ENCODE measurements at places on chromosomes 2 and 18. TPM values are rescaled to one million over a fixed set of nuclear protein-coding genes. Genes with fewer than 3 reads are reported as not detected.
A peak's percentile ranks its signal among the peaks of the same experiment; 100 is the strongest.

DNA sequence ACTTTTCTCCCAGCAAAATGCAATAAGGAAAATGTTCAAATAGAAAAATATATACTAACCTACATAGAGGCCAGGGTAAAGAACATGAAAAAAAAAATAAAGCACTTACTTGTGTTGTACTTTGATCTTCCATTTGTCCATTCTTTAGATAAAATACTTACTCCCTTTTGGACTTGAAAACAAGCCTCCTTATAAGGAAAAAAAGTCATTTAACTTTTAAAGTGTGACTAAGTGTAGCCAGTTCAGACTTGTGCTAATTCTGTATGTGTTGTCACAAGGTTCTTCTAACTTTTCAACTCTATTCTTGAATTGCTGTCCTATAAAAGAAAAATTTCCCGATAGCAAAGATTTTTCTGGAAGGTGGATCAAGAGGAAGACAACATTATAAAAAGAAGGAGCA lies 23.2 kb downstream of the SLC40A1 start:
- DNase-seq: no peak

DNA sequence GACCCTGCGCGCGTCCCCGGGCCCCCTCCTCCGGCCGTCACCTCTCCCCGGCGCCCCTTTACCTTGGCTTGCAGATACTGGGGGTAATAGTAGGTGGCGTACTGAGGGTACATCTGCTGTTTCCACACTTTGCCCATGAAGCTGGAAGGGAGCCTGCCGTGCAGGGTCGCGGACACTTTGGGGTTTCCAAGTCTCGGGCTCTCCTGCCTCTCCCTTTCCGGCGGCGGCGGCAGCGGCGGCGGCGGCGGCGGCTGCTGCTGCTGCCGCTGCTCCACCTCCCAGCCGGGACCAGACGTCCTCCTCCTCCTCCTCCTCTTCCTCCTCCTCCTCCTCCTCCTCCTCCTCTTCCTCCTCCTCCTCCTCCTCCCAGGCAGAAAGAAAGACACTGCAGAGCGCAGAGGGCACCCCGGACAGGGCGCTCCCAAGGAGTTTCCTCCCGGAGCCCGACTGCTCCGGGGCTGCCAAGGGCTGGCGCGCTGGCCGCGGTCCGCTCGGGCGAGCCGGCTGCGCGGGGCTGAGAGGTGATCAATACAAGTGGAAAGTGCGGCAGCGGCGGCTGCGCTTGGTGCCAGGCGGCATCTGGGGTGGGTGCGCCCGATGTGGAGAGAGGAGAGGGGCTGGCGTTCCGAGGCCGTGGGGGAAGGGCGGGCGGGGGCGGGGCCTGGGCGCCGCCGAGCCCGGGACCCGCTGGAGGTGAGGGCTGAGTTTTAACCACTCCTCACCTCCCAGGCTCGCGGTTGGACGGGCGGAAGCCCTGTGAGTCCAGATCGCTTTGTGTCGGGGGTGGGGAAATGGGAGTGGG lies at the start of gene RBMS1:
TSS of gene RBMS1 (minus strand) at position 581 of the 802 bp plus-strand sequence. CDS start at position 137, 444 bp downstream.
- DNase-seq: peak; percentile 67

PRKD3 gene
- total RNA-seq: 78.9 TPM

DNA sequence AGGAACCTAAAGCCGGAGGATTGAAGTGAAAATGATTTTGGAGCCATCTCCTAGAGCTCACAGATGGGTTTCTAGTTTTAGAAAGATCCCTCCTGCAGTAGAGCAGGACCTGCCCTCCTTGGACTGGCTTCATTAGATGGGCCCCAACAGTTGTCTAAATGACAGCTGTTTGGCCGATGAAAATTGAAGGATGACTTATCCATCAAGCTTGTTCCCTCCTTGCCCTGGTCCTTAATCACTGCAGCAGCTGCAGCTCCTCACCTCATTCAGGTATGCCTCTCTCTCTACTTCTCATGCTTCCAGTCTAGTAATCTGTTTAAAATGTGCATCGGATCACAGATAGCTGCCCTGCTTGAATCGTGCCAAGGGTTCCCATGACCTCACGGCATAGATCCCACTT lies 677.6 kb downstream of the BCL11A start:
- DNase-seq: no peak

GRCh38 chr2:71721362-71721665 lies 268.0 kb downstream of the DYSF start:
- DNase-seq: no peak

DNA sequence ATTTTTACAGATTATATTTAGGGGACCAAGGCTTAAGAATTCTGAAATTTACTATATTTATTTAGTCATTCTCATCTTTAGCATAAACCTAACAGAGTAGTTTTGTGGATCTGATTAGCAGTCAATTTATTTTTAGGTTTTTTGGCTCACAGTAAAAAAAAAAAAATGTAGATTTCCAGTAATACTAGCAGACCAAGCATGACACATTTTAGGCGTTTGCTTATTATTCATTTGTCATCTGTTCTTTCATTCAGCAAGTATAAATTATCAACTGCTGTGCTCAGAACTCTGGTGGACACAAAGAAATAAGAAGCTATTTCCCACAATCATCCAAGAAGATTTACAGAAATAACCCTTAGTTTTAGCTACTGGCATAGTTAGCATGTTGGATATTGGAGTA lies 20.6 kb downstream of the PDE1A start:
- no peak for DNase-seq

MAP4K4 gene
- 83.1 TPM for total RNA-seq

GRCh38 chr2:29322011-29322410 lies 206.8 kb downstream of the CLIP4 start:
- DNase-seq: no peak

DNA sequence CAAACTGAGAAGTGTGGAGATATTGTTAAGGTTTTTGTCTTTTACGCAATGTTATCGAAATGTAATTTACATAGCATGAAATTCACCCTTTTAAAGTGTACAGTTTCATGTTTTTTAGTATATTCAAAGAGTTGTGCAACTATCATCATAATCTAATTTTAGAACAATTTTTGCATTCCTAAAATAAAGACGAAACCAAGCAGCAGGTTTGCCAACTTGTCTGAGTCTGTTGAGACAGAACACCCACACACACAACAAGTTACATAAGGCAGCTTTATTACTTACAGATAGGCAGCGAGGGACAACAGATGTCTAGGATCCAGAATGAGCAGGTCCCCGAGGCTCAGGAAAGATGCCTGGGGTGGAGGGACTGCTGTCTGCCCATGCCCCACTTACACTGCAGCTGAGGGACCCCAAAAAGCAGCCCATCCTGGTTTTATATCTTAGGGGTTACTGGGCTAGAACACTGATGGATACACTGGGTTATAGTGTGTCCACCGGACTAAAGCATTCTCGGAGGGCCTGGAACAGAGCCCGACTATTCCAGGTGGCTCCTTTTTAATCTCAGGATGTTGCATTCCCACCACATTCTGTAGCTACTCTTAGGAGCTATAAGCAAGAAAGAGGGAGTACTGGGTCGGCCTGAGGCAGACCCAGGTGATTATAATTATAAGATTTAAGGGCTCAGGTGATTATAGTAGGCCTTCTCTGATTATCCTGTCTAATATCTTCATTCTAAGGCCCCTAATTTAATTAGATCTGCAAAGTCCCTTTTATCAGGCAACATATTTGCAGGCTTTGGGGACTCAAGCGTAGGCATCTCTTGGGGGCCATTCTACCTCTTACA lies 150.2 kb upstream of the DOK6 start:
- no peak for DNase-seq

- no peak for DNase-seq
Measured at GRCh38 chr18:49009661-49010060, 58.9 kb upstream of the SMAD7 start.

- peak; percentile 98 for DNase-seq
Measured at GRCh38 chr2:38146275-38146906, 70.4 kb upstream of the CYP1B1 start.

DNA sequence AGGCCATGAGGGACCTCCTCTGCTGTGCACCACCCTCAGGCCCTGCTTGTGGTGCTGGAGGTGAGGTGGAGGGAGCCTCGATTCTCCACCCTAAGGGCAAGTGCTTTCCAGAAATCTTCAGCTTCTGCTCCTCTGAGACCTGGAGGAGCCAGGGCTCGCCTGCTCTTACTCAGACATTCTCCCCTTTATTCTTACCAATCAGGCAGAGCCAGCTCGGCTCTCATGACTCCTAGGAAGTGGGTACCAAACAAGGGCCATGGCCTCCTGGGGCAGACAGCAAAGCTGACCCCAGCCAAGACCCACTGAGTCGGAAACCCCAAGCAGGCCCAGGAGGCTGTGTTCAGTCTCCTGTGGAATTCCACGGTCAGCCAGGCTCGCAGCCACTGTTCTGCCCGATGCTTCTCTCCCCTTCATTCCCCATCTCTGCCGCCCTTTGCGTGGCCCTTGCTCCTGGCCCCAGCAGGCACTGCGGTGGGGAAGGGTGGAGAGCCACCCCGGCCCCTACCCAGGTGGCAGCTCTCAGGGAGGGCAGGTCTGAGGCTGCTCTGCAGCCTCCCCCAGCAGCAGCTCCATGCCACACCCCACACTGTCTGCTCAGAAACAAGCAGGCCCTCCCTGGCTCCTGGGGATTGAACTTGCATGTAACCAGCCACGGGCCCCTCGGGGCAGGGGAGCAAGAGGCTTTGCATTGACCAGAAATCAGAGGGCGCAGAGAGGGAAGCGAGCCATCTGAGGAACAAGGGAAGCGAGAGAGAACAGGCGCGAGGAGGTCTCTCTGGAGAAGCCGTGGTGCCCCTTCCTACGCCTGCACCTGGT lies 24.0 kb downstream of the HS1BP3 start:
- DNase-seq: no peak

DNA sequence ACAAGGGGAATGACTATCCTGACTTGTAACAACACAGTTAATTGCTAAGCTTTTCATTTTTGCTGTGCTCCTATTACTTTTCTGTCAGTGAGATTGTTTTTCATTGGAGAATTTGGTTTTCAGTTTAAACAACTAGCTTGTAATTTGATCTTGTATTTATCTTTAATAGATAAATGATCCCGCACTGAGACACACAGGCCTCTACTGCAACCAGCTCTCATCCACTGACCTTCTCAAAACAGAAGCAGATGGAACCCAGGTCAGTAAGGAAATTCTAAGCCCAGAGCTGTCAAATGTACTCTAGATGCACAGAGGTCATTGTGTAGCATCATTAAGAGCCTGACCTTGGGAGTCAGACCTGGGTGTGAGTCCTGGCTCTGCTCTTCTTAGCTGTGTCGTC lies 30.7 kb downstream of the PTRHD1 start:
- no peak for DNase-seq

- DNase-seq: no peak
Measured at GRCh38 chr18:69021211-69021805, 223.4 kb downstream of the CCDC102B start.

CFAP221 gene
- not detected for total RNA-seq

DNA sequence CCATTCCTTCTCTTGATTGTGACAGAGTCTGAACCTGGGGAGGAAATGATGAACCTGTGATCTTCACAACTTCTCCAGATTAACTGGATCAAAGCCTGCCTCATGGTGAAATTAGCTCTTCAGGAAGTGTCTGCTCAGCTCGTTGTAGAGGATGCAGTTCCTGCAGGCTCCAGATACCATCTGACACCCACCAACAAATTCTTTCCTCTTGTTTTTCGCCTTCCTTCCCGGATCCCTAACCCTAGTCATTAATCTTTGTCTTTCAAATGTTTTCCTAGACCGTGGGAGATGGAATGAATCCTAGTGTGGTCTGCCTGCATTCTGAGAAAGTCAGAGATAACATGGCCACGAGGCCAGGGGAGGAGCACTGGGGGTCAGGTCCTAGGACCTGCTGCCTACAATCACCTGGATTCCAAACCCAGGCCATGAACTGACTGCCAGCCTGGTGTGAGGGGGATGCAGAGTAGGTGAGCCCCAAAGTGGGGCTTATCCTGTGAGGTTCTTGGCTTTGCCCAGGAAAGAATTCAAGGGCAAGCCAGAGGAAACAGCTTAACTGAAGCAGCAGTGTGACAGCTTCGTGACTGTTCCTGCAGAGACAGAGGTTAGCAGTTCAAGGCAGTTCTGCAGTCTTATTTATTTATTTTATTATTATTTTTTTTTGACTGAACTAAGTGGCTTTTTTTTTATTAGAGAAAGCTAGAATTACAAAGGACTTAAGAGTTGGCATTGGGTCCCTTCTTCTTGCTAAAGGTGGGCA lies 67.8 kb downstream of the DIPK1C start:
- no peak for DNase-seq

- DNase-seq: no peak
Measured at GRCh38 chr2:1024981-1025380, 74.3 kb downstream of the SNTG2 start.

DNA sequence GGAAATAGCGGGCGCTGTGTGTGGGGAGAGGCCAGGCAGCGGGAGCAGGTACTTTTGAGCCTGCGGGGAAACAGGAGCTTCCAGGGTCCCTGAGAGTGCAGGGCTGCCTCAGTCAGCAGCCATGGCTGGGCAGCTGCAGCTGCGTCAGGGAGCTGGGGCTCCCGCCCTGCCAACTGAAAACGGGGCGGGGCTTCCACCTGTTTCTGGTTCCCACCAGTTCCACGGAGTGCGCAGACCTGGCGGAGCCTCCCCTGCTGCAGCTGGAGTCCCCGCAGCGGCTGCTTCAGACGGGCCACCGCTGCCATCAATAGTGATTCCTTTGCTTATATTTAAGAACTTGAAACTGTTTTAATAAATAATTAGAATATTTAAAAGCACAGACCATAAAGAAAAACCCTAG lies 30.6 kb upstream of the RPRM start:
- no peak for DNase-seq

DNA sequence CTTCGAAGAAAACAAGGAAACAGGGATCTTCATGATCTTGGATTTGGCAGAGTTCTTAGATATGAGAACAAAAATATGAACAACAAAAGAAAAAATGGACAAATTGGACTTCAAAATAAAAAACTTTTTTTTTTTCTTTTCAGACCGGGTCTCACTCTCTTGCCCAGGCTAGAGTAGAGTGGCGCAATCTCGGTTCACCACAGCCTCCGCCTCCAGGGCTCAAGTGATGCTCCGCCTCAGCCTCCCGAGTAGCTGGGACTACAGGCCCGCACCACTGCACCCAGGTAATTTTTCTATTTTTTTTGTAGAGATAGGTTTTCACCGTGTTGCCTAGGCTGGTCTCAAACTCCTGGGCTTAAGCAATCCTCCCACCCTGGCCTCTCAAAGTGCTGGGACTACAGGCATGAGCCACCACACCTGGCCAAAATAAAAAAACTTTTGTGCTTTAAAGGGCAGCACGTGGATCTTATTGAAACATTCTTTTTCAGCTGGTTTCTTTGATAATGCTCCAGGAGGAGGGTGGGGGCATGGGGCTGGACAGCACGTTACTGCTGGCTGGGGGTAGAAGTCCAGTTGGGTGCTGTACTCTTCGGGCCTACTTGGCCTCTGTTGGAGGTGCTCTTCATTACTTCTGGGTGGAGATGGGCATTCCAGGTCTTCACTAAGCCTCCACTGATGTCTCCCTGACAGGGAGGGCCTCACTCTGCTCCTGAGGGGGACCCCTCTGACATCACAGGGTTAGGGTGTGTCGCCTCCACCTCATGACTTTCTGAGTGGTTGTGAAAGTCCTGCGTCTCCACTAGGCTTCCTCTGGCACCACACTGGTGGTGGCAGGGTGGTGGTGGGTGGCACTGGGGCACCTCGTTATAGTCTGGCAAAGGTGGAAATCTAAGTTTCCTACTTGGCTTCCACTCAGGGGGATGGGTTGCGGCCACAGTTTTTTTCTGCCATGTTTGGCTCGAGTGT lies 150.5 kb upstream of the XPO1 start:
- DNase-seq: no peak

- DNase-seq: no peak
Measured at GRCh38 chr2:232658217-232658785, 24.9 kb downstream of the EFHD1 start.

- DNase-seq: no peak
Measured at GRCh38 chr2:7428454-7429204, 511.4 kb downstream of the RNF144A start.

TTN gene
- not detected for total RNA-seq
